H1 (cell line): ENCODE measurements at places on chromosomes 16 and 17. TPM values are rescaled to one million over a fixed set of nuclear protein-coding genes. Genes with fewer than 3 reads are reported as not detected.

SMIM36 gene
- not detected in 2 replicates for total RNA-seq

DNA sequence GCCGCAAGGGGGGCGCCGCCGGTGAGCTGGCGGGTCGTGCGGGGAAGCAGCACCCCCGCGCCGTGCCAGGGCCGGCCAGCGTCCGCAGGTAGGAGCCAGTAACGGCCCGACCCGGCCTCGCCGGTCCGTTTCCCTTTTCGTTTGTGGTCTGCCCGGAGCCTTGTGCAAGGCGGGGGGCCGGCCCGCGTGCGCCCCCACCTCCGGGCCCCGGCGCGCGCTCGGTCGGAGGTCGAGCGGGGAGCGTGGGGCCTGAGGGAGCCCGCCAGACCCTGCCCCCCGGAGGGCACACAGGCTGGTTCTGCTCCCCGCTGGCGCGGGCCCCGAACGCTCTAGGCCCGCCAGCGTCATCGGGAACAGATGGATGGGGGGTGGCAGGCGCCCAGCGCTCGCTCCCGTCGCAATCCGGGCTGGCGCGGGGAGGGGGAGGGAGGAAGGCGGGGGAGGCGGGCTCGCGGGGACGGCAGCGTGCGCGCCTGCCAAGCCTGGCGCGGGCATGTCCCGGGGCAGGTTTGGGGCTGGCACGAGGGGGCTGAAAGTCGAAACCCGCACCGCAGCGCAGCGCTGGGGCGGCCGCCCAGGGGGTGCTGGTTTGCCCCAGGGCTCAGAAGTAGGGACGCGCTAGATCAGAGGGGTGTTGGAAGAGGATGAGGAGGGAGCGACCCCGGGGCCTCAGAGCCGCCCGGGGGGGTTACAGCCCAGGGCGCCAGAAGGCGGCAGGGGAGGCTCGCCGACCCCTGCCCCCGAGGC lies 1.5 kb upstream of the GSE1 start:
- no peaks in the 10 kb centered on the region for H3K36me3 ChIP-seq
- H3K4me3 ChIP-seq: peak overlapping the region; percentile 92
- H3K27me3 ChIP-seq: no peaks in the 10 kb centered on the region
- H3K4me1 ChIP-seq: peaks cover 37% of the 10 kb centered on the region

DNA sequence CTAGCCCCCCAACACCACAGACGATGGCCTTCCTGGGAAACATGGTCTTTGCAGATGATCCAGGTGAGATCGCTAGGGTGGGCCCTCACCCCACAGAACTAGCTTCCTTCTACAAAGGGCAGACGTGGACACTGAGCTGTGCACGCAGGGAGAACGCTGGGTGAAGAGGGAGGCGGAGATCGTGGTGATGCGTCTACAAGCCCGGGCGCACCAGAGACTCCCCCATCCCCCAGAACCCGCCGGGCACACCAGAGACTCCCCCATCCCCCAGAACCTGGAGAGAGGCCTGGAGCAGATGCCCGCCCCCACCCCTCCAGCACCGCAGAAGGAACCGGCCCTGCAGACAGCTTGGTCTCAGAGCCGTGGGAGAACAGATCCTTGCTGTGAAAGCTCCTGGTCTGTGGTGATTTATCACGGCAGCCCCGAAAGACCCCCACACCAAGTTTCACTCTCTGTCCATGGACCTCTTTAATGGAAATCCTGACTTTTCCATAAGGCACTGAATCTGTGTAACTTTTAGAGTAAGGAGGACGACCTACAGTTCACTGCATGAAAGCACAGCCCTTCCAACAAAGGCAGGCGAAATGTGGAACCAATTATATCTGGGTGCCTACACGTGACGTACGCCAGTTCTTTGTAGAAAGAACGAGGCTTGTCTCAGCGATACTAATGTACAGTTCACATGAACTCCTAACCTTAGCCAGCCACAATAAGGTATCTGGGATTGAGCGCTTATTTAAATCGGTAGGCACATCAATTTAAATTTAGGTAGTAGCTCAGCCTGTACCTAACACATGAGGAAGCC lies 88.5 kb downstream of the ANKRD11 start:
- no peak overlapping the region for H3K4me3 ChIP-seq
- no peaks in the 10 kb centered on the region for H3K36me3 ChIP-seq
- no peak for DNase-seq
- H3K4me1 ChIP-seq: peaks cover 32% of the 10 kb centered on the region

SLC12A3 gene
- not detected in 2 replicates for total RNA-seq

DNA sequence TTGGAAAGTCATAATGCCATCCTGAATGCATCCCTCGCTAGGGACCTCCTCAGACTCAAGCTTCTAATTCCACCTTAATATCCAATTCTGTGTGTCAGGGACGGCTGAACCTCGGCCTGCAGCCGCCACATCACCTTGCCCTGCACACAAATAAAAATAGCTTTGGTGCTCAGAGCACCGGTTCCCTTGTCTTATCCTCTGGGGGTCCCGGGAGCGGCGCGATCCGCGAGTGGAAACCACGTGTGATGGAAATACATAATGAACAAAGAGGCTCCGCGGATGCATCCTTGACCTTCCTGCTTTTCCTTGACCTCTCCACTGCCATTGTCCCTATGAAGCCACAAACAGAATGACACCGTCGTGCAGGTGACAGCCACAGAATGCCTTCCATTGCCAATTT lies 143.4 kb downstream of the ZNF423 start:
- H3K4me3 ChIP-seq: no peak overlapping the region
- H3K4me1 ChIP-seq: peaks cover 10% of the 10 kb centered on the region; the same call in 1 of the 2 replicates
- H3K27ac ChIP-seq: no peak overlapping the region
- no peaks in the 10 kb centered on the region for H3K36me3 ChIP-seq
- H3K27me3 ChIP-seq: no peaks in the 10 kb centered on the region

DNA sequence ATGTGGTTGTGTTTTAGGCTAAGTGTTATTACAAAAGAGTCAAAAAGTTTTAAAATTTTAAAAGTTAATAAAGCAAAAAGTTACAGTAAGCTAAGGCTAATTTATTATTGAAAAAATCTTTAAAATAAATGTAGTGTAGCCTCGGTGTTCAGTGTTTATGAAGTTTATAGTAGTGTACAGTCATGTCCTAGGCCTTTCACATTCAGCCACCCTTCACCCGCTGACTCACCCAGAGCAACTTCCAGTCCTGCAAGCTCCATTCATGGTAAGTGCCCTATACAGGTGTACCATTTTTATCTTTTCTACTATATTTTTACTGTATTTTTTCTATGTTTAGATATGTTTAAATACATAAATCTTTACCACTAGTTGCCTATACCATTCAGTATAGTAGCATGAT lies 98.5 kb upstream of the RPRML start:
- DNase-seq: no peak
- no peak overlapping the region for H3K4me3 ChIP-seq
- no peaks in the 10 kb centered on the region for H3K27me3 ChIP-seq
- no peaks in the 10 kb centered on the region; the same call in 1 of the 2 replicates for H3K4me1 ChIP-seq
- no peaks in the 10 kb centered on the region for H3K36me3 ChIP-seq

CMTM2 gene
- total RNA-seq: not detected in 2 replicates
